Epithelial cell of prostate (primary cell): ENCODE measurements at places on chromosomes 2 and 18.

DNA sequence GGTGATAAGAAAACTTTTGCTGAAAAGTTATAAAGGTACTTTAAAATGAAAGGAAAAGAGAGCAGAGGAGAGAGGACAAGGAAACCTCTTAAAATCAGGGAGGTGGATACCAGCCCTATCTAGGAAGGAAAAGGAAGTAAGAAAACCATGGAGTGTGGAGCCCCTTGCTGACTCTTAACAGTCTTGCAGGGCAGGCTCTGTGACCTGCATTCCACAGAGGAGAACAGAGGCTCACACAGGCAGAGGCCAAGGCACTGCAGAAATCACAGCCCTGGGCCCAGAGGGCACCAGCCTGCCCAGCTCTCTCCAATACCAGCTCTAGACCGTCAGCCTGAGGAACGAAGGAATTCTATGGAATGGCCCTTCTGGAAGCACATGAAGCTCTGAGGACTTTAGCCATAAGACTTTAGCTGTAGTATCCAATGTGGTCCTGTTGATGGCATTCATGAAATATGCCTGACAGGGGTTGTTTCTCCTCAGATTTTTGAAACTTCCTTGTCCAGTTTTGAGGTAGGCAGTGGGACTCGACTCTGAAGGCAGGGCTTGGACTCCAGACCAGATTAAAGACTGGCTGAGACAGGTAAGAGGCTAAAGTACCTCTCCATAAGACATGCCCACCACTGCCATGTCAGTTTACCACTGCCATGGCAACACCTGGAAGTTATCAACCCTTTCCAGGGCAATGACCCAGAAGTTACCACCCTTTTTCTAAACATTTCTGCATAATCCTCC is 216.3 kb downstream of the ANAPC1 start:
- no peak for DNase-seq

DNA sequence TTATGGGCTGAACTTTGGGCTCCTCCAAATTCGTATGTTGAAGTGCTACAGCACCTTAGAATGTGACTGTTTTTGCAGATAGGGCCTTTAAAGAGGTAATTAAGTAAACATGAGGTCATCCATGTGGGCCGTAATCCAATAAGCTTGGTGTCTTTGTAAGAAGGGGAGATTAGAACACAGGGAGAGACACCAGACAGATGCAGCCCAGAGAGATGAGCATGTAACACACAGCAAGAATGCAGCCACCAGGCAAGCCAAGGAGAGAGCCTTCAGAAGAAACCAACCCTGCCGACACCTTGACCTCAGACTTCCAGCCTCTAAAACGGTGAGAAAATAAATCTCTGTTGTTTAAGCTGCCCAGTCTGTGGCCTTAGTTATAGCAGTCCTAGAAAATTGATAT is 74.3 kb downstream of the HRH4 start:
- no peak for DNase-seq

DNA sequence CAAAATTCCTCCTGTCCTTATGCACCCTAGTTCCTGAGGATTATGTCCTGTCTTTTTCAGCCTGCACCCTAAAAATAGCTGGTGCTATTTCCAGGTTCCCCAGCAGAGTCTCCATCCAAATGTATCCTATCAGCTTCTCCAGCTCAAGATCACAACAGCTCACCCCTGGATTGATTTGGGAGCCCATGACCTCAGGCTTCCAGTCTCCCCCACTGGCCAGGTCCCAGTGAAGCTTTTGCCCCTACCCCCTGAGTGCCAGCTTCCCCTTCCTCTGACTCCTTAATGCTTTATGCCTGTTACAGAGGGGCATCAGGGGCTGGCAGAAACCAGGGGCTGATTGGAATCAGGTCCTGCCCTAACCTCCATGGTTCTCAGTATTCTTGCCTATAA is 76.9 kb upstream of the DAPL1 start:
- no peak for DNase-seq

DNA sequence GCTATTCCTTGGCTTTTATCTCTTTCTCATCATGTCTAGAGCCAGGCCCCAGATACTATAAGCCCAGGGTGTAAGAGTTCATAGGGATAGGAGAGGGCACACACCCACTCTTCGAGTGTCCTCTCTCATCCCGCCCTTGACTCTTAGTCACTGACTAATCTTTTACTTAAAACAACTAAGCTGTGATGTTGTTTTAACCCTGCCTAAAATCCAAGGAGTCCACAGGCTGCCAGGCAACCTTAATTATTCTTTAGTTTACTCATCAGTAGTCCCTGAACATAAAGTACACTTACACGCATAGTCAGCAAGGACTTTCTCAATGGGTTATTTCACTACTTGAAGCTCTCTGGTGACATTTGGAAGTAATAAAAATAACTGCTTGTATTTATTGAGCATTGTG is 28.4 kb downstream of the GREB1L start:
- DNase-seq = no peak

DNA sequence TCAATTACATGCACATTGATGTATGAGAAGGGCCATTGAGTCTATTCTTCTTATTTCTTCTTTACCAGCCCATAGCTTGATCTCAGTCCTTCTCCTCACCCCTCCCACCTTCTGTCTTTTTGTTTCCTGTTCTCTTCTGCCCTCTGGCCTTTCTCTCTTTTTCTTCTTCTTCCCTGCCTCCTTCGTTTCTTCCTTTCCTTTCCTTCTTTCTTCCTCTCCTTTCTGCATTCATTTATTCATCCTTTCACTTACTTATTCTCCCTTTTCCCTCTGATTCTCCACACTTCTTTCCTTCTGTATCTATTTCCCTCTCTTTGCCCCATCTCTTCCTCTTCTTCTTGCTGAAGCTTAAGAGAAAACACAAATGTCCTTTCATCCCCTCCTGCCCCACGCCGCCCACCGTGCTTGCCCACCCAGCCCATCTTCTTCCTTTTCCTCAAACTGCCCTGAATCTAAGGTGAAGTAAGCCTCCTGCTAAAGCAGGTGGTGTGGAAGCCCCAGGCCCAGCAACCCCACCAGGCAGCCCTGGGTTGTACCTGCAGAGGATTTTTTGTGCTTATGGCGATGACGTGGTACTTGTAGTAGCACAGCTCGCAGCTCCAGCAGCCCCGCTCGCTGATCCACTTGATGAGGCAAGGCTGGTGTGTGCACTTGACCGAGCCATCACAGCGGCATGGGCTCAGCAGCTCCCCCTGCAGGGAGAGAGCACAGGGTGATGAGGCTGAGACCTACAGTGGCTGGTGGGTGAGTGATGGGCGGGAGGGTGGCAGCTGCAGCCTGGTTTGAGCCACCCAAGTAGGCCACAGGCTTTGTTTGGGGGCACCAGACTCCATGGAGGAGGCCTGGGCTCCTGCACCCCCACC is 89.0 kb downstream of the MARCHF4 start:
- DNase-seq = no peak

- DNase-seq = no peak
Observed at GRCh38 chr2:97751752-97752151, 38.4 kb downstream of the ZAP70 start.

DNA sequence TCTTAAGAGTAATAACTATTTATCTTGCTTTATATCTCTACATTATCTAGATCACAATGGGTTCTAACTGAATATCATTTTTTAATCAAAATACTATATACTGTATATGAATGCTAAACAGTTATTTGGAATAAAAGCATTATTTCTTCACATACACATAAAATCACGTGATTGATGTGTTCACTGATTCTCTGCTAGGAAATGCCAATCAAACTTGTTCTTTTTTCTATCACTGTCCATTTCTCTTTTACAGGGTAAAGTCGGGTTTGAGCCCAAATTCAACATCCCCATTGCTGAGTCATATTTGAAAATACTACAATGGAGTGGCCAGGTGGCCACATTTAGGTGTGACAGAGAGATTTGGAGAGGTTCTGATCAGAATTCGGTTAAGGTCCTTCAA is 1114.0 kb upstream of the PIK3C3 start:
- no peak for DNase-seq

DNA sequence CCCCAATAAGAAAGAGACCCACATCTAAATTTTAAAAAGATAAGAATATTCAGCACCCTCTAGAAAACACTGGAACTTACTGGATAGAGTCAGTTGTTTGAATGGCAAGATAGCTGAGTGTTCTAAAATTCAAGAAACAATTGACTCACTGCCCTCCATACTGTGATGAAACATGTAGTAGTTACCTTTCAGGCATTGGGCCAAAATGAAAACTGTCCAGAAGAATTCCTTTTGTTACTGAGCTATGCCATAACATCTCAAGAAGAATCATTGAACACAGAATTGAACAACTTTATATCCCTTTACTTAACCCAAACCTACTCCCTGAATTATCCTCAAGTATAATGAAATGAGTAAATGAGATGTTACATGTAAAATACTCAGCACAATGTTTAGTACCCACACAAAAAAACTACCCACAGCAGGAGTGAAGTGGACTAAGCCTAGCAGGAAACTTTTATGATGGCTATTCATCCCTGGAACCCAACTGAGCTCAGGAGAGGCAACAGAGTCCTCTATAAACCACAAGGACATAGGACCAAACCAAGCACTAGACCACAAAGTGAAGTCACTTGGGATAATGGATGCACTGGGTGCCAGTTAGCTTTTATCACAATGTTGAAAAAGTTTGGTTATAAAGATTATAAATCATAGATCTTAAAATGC is 32.7 kb downstream of the RBM43 start:
- DNase-seq = no peak

GRCh38 chr18:7980656-7981055 is 413.5 kb downstream of the PTPRM start:
- no peak for DNase-seq
